ENCODE measurements at places on chromosomes 4 and X. TPM values are rescaled to one million over a fixed set of nuclear protein-coding genes. Genes with fewer than 3 reads are reported as not detected.

Gene IL21
- total RNA-seq: not detected

Gene SPANXA1
- total RNA-seq: not detected

Gene SHOX
- not detected for total RNA-seq

Gene VCX3A
- total RNA-seq: not detected

Gene ARMCX4
- total RNA-seq: 3.1 TPM

Gene SH2D1A
- total RNA-seq: not detected

Gene ARHGAP6
- 29.7 TPM for total RNA-seq

Gene FRG2
- not detected for total RNA-seq

Gene SLC16A2
- total RNA-seq: 9.2 TPM

Gene UBA6
- total RNA-seq: 48.1 TPM

Gene NLGN4X
- not detected for total RNA-seq

Gene ART3
- total RNA-seq: not detected

Gene CCNB3
- 0.73 TPM for total RNA-seq

Gene MAGEB17
- not detected for total RNA-seq

Gene PPP2R3B
- total RNA-seq: 12.5 TPM

Gene CACNA1F
- not detected for total RNA-seq

Gene TRAM1L1
- total RNA-seq: 1.8 TPM

Gene IGBP1
- total RNA-seq: 44.4 TPM

Gene GSX2
- total RNA-seq: not detected

Gene TMEM156
- total RNA-seq: not detected

Gene C4orf36
- total RNA-seq: not detected

Gene SRPX2
- 78.2 TPM for total RNA-seq

Gene EMCN
- not detected for total RNA-seq

Gene GYG2
- total RNA-seq: 0.73 TPM

Gene SPACA5
- not detected for total RNA-seq

Gene PASD1
- total RNA-seq: not detected

Gene HS3ST1
- total RNA-seq: not detected

Gene HSD17B13
- total RNA-seq: not detected

Gene PPAT
- total RNA-seq: 18.7 TPM

Gene GLOD5
- not detected for total RNA-seq

Gene ADH1A
- total RNA-seq: not detected

Gene KCND1
- 0.20 TPM for total RNA-seq

Gene CXCL13
- not detected for total RNA-seq

Gene USP51
- total RNA-seq: 1.2 TPM

Gene FGF5
- 10.6 TPM for total RNA-seq

Gene BGN
- 11.4 TPM for total RNA-seq

Gene RAI2
- total RNA-seq: 0.78 TPM

Gene HERC6
- 2.9 TPM for total RNA-seq

Gene GCNA
- total RNA-seq: 1.5 TPM

Gene MAGEA12
- total RNA-seq: not detected

Gene FOXP3
- total RNA-seq: not detected

Gene AVPR2
- not detected for total RNA-seq

Gene MXRA5
- total RNA-seq: under 0.01 TPM
